ENCODE measurements at places on chromosomes 3 and 15.

DNA sequence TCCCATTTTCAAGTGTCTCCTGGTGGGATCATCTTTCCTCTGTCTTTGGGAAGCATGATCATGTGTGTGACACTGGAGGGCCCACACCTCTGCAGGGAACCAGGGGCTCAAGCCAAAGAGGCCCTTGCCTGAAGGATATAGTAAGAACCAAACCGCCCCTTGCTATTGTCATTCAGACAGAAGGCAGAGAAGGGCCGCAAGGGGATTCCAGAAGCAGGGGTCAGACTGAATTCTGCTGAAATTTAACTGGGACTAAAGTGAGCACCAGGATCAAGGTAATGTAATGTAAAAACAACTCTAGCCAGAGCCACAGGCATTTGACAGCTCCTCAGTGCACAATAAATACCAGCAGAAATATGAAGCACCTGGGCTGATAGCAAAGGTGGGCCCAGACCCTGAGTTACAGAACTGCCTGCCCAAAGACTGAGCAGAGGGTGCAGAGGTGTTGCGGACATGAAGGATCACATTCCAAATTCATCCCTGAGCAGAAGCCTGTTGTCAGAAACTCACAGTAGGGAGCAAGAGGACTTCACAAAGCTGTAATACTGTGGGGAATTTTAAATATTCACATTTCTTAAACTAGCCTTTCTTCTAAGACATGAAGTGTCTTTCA is 46.0 kb upstream of the RASGRF1 start:
- DNase-seq, result no peak

DNA sequence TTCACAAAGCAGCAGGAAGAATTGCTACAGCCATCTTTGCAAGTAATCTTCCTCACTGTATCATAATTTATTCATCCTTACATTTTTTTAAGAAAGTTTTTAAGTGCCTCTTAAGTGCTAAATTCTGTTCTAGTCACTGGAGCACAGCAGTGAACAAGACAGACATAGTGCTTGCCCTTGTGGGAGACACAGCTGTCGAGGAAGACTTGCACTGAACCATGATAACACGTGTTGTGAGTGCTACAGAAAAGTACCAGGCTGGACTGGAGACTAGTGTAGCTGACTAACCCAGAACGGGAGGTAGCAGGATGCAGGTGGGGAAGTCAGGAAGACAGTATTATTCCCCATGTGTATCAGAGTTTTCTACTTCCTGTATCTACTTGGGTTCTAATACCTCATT is 300.6 kb downstream of the TBL1XR1 start:
- no peak for DNase-seq

GRCh38 chr3:175270866-175271265 is 411.7 kb downstream of the NAALADL2 start:
- DNase-seq, result no peak

- no peak for DNase-seq
These were observed 93.1 kb downstream of the ARHGEF26 start for GRCh38 chr3:154214306-154214705.

- no peak for DNase-seq
These were observed 448.8 kb upstream of the TPRG1 start for GRCh38 chr3:188722963-188723362.

GRCh38 chr15:43795997-43796396 is 3.9 kb downstream of the SERF2 start:
- DNase-seq, result no peak

DNA sequence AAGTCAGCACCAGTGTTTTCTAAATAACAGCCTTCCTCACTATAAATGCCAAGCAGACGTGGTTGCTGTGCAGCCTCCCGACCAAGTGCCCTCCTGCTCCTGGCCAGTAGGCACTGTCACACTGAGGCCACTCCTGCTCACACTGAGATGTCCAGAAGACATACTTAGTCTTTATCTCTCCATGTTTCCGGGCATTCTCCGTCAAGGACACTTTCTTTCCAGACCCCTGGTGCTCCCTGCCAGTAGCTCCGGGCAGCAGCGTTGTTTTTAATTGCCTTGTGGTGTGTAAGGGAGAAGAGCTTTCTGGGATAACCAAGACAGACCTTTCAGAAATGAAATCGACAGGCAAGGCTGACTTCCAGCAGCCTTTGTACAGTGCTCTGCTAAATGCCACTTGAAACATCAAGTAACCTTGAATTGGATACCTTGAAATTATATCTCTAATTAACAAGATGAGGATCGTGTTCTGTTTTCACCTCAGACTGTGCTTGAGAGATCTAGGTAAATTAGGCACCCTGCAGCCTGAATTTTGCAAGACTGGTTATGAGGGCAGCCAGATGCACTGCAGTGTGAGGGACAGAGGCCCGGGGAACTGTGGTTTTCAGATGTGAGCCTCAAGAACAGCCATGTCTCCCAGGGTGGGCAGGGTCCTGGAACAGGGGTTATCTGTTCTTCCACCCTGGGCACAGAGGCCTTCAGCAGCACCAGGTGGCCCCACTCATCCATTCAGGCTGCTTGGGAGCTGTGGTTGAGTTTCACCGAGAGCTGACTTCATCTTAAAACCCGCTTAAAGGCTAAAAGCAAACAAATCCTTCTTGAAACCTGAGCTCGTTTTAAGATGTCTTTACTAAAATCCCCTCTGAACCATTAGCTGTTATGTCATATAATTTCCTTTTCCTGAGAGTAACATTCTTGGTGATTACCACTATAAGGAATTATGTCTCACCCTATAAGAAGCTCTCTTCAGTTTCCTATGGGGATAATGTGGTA is 105.5 kb upstream of the IL12A start:
- DNase-seq, result no peak

DNA sequence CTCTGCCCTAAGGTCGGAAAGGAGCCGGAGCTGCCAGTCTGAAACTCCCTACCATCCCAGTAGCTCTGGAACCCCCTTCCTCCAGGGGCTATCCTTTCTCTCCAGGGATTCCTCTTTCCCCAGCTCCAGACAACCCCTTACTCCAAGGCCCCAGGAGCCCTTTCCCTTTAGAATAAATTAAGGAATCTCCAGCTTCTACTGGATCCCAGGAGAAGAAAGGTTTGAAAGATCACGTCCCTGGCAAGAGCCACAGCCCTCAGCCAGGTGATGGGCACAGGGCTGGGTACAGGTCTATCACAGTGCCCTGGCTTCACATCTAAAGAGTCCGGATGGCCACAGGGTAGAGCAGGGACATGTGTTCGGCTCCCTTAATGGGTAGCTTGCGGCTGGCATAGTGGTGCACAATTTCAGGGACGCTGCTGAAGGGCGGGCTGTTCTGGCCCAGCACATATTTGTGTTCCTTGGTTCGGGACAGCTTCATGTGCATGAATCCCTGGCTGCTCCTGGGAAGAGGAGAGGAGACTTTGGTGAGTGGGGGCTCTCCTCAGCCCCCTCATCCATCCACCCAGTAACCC is 20.0 kb downstream of the SHF start:
- DNase-seq, result no peak

- no peak for DNase-seq
These were observed 128.1 kb upstream of the GRM7 start for GRCh38 chr3:6732807-6733206.

DNA sequence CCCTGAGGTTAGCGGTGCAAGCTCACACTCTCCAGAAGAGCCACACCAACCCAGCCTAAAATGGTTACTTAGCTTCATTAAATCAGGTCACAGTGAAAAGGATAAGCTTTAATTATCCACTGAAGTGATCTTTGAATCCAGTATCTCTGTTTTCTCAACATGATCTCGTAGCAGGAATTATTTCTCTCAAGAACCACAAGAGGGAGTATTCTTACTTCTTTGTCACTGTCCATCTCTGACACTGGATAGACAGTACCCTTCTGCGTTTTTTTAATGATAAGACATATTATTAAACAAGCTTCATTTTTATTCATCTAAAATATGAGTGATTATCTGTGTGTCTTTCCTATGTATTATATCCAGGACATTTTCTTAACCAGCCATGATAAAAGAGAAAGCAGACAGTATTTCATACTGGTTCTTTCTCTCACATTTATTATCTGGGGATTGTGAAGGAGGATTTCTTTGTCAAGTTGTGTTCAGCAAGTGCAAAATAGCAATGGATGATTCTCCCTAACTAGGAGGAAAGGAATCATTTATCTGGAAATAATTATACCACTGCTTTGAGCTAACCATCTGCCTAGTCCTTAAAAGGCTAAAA is 105.4 kb upstream of the CCDC54 start:
- DNase-seq, result no peak

DNA sequence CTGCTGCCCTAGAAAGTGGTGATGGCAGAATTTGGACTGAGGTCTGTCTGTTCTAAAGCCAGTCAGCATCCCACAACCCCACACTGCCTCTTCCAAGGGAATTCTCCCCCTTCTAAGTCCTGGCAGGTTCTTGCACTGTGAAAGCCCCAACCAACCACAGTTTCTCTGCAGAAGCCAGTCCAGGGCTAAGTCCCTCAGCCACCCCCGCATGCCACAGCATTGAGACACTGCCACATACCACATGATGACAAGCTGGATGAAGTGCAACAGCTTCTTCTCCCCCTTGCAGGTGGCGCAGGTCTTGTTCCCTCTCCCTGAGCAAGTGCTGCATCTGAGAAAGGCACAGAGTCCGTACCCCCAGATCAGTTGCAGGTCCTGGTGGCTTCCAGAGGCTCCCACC is 18.6 kb downstream of the SSUH2 start:
- no peak for DNase-seq

- no peak for DNase-seq
These were observed 140.9 kb downstream of the CHSY1 start for GRCh38 chr15:101110681-101111569.

DNA sequence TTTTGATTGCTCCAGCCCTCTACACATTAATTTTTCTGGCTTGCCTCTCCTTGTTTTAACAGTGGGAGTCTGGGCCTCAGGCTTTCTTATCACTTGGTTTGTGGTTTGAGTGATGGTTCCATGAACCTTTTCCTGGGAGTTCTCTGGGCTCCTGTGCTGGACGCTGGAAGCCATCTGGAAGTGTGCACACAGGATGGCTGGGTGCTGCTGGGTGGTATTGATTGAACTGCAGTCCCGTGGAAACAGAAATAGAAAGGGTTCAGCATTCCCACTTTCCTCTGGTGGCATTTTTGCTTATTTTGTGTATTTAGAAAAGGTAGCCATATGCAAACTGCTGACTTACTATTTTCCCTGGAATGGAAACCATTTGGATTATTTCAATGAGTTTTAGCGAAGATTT is 25.6 kb downstream of the MITF start:
- no peak for DNase-seq

GRCh38 chr3:111802163-111802625 is 56.9 kb upstream of the PHLDB2 start:
- DNase-seq, result no peak

Measured in effector CD4-positive, alpha-beta T cell (primary cell).